Stimulated activated CD4-positive, alpha-beta T cell treated with anti-CD3 and anti-CD28 coated beads, Interleukin-2, amount 100 ng/mL, for 4 hours (primary cell): ENCODE measurements at places on chromosomes 12 and 14.
A peak's percentile ranks its signal among the peaks of the same experiment; 100 is the strongest.

DNA sequence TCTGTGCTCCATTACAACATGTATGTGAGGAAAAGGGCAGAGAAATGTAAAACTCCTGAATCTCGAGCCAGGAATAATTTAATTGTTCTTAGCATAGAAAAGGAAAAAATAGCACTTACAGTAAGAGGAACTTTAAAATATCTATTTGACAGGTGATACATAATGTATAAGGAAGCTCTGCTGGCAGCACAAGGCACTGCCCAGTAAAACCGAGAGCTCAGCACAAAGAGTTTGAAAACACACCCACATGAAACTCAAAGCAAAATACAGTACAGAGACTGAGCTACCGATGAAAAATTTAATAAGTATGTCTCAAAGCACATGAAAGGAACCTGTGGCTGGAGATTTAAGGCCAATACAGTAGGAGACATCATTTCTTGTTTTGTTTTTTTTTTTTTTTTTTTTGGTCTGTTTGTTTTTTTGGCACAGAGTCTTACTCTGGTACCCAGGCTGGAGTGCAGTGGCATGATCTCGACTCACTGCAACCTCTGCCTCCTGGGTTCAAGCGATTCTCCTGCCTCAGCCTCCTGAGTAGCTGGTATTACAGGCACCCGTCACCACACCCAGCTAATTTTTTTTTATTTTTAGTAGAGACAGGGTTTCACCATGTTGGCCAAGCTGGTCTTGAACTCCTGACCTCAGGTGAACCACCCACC lies 19.2 kb downstream of the CLIP1 start:
- DNase-seq = no peak

- DNase-seq = no peak
Measured at GRCh38 chr12:66156654-66157053, 13.1 kb downstream of the TMBIM4 start.

DNA sequence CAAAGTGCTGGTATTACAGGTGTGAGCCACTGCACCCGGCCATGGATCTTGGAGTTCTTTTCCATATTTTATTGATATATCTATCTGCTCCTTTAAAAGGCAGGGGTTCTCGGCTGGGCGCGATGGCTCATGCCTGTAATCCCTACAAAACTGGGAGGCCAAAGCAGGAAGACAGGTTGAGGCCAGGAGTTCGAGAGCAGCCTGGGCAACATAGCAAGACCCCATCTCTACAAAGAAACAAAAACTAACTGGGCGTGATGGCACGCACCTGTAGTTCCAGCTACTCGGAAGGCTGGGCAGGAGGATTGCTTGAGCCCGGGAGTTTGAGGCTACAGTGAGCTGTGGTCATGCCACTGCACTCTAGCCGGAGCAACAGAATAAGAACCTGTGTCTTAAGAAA lies 12.1 kb upstream of the GAPDH start:
- DNase-seq = no peak

GRCh38 chr14:44154446-44154845 lies 352.6 kb downstream of the FSCB start:
- no peak for DNase-seq

GRCh38 chr12:112839386-112839972 lies 47.9 kb downstream of the RPH3A start:
- no peak for DNase-seq

DNA sequence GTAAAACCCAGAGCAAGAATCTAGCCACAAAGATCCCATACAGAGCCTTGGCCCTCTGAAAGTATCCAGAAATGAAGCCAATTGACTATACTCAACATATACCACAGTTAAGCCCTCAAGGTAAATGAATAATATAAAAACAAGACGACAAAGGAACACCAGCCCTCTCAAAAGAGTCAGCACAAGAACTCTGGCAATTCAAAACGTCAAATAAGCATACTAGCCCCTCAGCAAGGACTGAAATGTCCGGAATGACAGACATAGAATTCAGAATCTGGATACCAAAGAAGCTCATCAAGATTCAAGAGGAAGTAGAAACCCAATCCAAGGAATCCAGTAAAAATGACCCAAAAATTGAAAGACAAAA lies 49.9 kb downstream of the GTF2A1 start:
- DNase-seq = no peak

- DNase-seq = no peak
Measured at GRCh38 chr14:89625244-89625713, 208.2 kb upstream of the FOXN3 start.

- DNase-seq = no peak
Measured at GRCh38 chr12:49208676-49209075, 19.8 kb upstream of the TUBA1A start.

- no peak for DNase-seq
Measured at GRCh38 chr14:91575469-91576208, 65.5 kb upstream of the PPP4R3A start.

DNA sequence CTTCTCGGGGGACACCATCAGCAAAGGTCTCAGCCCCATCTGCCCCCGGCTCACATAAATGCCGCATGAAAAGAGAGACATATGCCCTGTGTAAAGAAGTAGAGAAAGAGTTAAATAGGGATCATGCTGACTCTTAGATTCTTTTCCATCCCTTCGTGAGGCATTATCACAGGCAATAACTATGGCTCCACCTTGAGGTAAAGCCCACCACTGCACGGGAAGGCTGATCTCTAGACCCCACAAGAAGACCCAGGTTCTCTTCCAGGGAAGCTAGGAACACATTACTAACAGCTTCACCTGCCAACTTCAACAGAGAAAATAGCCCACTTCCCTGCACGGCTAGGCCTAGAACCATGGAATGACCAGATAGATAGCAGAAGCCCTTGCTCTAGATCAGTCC lies 14.1 kb upstream of the NOP2 start:
- no peak for DNase-seq

GRCh38 chr12:121530600-121531355 lies 50.0 kb downstream of the KDM2B start:
- peak; percentile 88 for DNase-seq

GRCh38 chr12:94147387-94147990 lies 888 bp upstream of the PLXNC1 start:
- DNase-seq = no peak

DNA sequence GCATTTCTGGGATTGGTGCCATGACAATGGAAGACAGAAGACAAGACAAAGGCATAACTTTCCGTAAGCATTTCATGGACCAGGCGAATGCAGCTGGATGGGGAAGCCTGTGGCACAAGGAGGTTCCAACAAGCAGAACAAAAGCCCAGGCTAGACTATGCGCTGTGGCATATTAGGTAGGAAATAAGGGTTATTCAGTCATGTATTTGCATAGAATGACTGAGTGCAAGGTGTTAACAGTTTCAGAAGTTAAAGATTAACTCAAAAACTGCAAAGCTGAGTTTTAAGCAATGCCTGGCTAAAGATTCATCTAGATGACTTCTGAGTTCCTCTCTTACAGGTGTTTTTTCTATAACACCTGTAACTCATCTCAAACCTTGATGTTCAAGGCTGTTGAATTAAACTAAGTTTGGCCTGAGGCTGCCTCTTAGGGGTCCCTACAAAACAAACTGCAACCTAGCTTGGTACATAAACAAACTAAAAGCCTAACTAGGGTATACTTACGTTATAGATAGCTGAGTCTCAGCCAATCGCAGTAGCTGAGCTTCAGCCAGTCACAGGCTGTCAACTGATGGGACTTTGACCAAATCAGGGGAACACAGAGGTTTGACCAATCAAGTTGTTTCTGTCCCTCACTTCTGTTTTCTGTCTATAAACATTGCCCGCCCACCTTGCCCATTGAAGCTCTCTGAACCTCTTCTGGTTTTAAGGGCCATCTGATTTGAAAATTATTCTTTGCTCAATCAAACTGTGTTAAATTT lies 52.2 kb upstream of the PLBD1 start:
- DNase-seq = no peak

GRCh38 chr12:118880720-118881493 lies 100.4 kb upstream of the SRRM4 start:
- DNase-seq = no peak

- DNase-seq = no peak
Measured at GRCh38 chr14:51960866-51961265, 28.5 kb upstream of the RTRAF start.

GRCh38 chr12:124812979-124813378 lies 50.7 kb downstream of the SCARB1 start:
- no peak for DNase-seq

DNA sequence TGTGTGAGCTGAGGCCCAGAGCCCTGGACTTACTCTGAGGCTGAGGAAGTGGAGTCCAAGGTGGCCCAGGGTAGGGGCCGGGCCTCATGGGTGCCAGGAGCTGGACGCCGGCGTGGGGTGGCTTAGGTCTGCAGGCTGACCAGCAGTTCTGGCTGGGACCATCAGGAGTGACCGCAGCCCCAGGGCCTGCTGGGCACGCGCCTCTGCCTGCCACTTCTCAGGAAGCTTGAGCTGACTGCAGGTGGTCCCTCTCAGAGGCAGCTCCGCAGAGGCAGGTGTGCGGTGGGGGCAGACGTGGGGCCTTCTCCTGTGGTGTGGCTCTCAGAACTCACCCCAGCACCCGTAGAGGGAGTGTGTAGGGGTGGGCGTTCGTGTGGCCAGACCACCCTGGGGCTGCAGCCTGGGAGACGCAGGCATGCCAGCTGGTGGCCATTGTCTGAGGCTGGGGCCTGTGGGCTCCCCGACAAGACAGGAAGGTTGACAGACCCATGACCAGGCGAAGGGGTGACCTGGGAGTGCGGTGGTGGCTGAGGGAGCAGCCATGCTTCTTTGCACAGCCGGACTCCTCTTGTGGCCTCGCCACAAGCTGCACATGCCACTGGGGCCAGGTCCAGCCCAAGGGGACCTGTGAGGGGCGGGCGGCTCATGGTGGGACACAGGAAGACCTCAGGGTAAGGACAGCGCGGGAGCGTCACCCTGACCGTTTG lies 40.0 kb upstream of the TEX22 start:
- no peak for DNase-seq

- DNase-seq = no peak
Measured at GRCh38 chr12:32305163-32305562, 94.2 kb upstream of the FGD4 start.

GRCh38 chr12:113424915-113425823 lies 3.0 kb downstream of the SDSL start:
- DNase-seq = peak; percentile 8

DNA sequence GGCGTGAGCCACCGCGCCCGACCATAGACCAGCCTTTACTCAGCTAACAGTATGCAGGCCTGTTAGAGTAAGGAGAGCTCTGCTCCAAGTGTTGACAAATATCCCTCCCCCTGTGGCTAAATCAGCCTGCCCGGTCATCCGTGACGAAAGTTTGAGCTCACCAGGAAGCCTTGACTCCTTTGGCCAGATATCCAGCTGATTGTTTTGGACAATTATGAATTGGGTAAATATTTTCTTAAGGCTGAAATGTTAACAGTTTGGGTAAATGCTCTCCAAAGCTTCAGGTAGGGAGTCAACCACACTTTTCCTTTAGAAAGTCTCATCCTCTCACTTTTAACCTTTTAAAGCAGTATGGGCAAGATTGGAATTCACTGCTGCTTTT lies 157.9 kb downstream of the PAWR start:
- no peak for DNase-seq

DNA sequence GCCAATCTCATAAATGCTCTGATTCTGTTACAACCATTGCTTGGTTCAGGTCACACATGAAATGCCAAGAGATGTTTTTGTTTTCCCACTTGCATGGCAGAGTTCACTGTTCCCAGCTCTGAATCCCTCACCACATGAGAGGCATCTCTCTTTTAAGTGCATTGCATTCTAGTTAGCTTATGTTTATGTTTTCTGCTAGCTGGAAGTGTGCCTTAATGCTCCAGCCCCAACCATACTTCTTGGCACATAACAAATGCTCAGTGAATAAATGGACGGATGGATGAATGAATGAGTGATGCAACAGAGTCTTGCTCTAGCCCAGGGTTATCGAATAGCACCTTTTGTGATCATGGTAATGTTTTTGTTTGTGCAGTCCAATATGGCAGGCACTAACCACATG lies 197.3 kb downstream of the PPM1H start:
- no peak for DNase-seq

GRCh38 chr14:100582496-100583165 lies 4.6 kb downstream of the BEGAIN start:
- no peak for DNase-seq

DNA sequence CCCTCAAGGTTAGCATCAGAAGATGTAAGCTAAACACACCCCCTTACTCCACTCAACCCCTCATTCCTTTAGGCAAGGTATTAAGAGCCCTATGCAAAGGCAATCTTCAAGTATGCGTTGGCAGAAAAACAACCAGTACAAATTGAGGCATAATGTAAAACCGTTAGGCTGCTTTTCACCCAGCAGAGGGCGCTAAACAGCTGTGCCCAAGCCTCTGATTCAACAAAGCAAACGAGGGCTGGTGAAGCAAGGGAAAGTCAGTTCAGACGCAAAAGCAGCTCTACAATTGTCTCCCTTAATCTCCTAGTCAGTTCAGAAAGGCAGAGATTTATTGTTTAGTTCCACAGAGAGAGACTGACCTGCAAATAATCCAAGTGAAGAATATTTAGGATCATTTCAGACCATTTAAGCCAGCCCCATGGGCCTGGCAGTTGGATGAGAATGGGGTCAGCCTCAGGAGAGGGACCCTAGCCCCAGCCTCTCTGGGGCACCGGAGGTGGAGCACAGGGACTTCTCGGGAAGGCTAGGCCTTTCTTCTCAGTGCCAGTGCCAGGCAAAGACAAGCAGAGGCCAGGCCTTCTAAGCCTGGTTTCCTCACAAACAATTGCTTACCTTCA lies 23.5 kb downstream of the DCAF5 start:
- DNase-seq = peak; percentile 64

- DNase-seq = no peak
Measured at GRCh38 chr14:70962935-70963334, 55.7 kb downstream of the PCNX1 start.

DNA sequence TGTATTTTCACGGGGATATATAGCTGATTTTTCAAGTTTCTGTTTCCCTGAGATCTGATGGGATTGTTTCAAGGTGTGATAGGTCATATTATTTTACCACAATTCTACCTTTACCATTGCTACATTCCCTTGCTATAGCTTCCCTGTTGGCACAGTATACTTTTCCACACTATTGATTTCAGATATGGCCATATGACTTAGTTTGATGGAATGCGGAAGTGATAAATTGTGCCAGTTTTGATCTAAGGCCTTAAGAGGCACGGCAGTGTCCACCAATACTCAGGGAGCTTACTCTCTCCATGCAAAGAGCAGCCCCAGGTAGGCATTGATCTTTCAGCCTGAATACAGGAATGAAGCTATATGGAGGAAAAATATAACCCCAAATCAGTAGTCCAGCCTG lies 315.7 kb downstream of the SLC16A7 start:
- DNase-seq = no peak

- DNase-seq = no peak
Measured at GRCh38 chr12:43332977-43333640, 218.9 kb downstream of the ADAMTS20 start.

DNA sequence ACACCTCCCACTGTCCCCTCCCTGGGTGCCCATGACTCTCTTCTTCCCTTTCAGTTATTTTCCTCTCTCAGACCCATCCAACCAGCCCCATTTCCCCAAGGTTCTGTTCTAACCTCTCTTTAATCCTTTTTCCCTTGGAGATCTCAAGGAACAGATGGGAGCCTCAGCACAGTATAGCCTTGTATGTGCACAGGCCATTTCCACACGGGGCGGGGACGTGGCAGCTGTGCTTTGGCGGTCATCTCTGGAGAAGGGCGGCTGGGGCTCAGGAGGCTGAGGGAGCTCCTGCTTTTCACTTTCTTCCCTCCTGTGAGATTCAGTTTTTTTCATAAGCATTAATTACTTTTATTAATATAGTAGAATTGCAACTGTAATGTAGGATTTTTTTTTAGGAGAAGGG lies 212.2 kb downstream of the ZFP36L1 start:
- no peak for DNase-seq
